ENCODE measurements at places on chromosomes 13 and 19.
A peak's percentile ranks its signal among the peaks of the same experiment; 100 is the strongest.

DNA sequence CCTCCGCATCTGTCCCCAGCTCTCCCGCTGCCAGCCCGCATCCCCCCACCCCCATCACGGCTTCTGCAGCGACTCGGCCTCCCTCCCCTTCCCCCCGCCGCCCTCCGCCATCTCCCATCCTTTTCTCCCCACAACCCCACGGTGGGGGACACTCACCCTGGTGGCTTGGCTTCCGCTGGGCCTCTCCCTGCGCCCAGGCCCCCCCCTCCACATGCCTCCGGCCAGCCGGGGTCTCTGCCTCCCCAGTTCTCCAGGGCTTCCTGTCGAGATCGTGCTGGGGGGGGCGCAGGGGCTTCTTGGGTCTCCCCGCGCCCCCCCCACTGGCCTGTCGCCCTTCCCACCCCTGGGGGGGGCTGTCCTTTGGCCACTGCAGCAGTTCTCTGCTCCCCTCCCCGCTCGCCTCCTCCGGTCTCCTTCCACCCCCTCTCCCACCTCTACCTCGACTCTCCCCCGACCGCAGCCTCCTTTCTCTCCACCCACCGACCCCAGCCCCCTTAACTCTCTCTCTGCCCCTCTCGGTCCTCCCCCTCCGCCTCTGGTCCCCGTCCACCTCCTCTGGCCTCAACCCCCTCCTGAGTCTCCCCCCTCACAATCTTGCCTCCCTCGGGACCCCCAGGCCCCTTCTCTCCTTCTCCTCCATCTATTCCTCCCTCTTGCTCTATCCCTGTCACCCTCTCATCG, 17.1 kb downstream of the LRRC4B start:
- DNase-seq: no peak

- DNase-seq: peak; percentile 60
Observed at GRCh38 chr19:54462655-54463530, 685 bp downstream of the LENG9 start.

- no peak for DNase-seq
Observed at GRCh38 chr13:32823597-32823996, 192.6 kb upstream of the KL start.

- no peak for DNase-seq
Observed at GRCh38 chr13:52034616-52035226, 10.2 kb downstream of the UTP14C start.

GRCh38 chr13:47611664-47612288, 389.3 kb downstream of the SUCLA2 start:
- DNase-seq: no peak

DNA sequence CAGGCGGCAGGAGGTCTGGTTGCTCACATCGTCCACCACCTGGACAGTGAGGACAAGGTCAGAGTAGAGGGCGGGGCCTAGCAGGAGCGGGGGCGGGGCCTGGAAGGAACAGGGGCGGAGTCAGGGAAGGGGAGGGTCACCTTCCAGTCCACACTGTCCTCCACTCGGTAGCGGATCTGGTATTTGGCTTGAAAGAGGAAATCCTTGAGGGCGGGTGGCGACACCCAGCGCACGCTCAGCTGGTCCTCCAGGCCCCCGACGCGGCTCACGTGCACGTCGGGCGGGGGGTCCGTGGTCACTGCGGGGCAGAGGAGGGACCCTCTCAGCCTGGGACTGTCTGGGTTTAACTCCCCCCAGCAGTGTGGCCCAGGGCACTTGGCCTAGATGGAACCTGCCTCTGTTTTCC, 8.2 kb downstream of the REX1BD start:
- DNase-seq: no peak

- no peak for DNase-seq
Observed at GRCh38 chr13:85535316-85536084, 263.7 kb downstream of the SLITRK6 start.

GRCh38 chr19:13817615-13818371, 22.6 kb downstream of the ZSWIM4 start:
- DNase-seq: no peak

DNA sequence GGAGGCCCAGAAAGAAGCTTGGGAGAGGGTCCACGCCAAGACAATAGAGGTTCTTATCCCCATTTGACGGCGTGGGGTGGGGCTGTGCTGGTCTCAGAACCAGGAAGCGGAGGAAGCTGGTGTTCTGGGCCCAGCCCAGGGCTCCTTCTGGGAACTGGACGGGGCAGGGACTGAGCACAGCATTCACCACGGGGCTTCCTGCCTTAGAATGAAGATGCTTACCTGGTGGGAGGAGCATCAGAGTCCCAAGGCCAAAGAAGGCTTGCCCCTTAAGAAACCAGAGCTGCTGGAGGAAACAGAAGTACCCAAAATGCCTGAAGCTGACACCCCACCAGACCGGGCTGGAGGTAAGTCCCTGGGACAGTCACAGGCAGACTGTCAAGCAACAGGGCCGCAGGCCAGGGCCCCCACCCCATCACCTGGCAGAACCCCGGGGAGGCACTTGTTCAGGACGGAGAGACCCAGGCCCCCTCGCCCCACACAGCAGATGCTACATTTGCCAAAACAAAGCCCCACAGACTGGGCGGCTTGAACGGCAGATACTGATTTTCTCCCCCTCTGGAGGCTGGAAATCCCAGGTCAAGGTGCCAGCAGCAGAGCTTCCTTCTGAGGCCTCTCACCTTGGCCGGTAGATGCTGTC, 17.8 kb upstream of the IGLON5 start:
- no peak for DNase-seq

- no peak for DNase-seq
Observed at GRCh38 chr13:101614491-101614890, 162.0 kb downstream of the ITGBL1 start.

DNA sequence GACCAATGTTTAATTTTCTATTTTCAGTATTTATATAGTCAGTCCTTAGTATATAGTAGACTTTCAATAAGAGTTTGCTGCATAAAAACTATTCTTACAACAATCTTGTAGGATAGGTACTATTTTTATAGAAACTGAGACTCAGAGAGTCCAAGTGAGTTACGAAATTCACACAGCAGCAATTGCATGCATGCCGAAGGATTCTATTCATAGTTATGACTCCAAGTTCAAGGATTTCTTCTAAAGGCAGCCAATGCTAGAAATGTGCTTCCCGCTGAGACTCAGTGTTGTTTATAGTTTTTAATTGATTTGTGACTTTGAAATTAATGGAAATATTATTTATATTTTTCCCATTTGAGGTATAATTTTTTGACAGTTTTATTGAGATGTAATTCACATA, 62.7 kb upstream of the CSNK1A1L start:
- no peak for DNase-seq

GRCh38 chr19:30799865-30800755, 427.9 kb downstream of the ZNF536 start:
- DNase-seq: peak; percentile 30

- DNase-seq: no peak
Observed at GRCh38 chr13:33250609-33251008, 34.9 kb downstream of the STARD13 start.

GRCh38 chr13:52399046-52399445, 6.9 kb downstream of the THSD1 start:
- no peak for DNase-seq

GRCh38 chr13:113210833-113211232, 1.4 kb downstream of the CUL4A start:
- no peak for DNase-seq

GRCh38 chr13:114064450-114065140, 67.8 kb downstream of the RASA3 start:
- DNase-seq: no peak

DNA sequence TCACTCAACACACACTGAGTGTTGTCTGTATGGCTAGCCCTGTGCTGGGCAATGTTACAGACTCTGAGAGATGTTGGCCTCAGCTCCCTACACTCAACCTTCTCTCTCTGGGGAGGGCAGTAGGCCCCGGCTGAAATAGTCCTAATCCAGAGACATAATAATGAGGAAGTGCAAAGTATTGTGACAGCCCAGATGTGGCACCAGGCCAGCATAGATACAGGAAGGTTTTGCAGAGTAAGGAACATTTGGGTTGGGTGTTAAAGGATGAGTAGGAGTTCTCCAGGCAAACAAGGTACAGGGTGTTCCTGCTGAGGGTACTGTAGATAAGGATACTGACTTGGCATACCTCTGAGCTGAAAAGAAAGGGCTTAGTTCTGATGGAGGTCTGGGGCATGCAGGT, 2.4 kb downstream of the LIN7B start:
- no peak for DNase-seq

DNA sequence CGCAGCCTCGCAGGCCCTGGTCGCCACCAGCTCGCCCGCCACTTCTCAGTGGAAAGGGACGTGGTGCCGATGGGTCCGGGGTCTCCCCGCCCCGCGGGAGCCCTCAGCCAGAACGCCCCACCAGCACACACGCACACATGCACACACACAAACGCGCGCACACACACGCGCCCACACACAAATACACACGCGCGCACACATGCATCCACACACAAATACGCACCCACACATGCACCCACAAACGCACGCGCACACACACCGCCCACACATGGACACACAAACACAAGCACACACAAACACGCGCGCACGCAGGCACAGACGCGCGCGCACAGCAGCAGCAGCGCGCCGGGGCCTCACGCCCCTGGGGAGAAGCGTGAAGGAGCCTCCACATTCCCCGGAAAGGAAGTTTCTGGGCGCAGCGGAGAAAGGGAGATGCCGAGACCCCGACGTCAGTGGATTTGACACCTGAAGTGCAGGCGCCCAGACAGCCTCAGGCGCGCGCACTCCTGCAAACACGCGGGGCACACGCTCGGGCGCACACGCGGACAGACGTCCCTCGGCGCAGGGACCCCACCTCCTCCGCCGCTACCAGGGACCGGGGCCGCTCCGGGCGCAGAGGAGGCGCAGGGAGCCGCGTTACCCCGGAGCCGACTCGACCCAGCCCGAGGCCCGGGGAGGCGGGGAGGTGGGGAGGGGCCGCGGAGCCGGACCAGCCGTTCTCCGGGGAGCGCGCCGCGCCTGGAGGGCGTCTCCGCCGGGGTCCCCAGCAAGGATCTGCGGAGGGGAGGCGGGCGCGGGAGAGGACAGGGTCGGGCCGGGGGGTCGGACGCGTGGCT, 622 bp downstream of the RASA3 start:
- no peak for DNase-seq

GRCh38 chr13:102584434-102584833, 12.4 kb upstream of the TPP2 start:
- no peak for DNase-seq

- DNase-seq: no peak
Observed at GRCh38 chr19:53647350-53647749, 15.6 kb downstream of the DPRX start.

GRCh38 chr13:20938302-20938701, 35.8 kb upstream of the XPO4 start:
- no peak for DNase-seq

- no peak for DNase-seq
Observed at GRCh38 chr13:59178344-59178743, 985.4 kb downstream of the DIAPH3 start.

- no peak for DNase-seq
Observed at GRCh38 chr13:113839536-113840204, 24.2 kb downstream of the GAS6 start.

- no peak for DNase-seq
Observed at GRCh38 chr19:40191836-40192646, 815 bp downstream of the MAP3K10 start.

DNA sequence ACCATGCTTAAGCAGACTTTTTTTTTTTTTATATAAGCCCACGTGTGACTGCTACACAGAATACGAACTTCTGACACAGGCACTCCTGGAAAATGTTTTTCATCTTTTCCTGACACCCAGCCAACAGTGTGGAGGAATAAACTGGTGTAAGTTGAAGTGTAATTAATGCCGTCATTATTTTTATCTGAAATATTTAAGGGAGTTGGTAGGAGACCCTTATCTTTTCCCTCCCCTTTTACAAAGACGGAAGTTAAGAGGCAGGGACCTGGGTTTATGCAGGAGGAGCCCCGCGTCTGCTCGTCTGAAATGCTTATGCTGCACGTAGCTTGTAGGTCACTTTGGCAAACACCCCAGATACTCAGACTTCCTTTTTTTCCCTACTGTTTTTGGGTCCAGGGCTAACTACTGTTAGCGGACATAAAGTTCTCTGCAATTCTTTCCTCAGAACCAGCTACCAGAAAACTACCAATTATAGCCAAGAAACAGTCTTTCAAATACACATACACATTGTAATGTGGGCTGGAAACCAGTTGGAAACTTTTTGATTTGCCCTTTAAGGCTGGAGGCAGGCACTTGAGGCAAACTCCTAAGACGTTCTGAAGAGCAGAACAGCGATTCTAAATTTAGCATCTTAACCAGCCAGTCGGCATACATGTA, 50.8 kb downstream of the EFNB2 start:
- no peak for DNase-seq

- no peak for DNase-seq
Observed at GRCh38 chr13:51856998-51857397, 4.8 kb upstream of the CCDC70 start.

Data from stimulated activated CD4-positive, alpha-beta T cell treated with anti-CD3 and anti-CD28 coated beads, Interleukin-4, amount 100 ng/mL, for 48 hours (primary cell).